Naive thymus-derived CD4-positive, alpha-beta T cell (primary cell): ENCODE measurements at places on chromosomes 6 and 20. TPM values are rescaled to one million over a fixed set of nuclear protein-coding genes. Genes with fewer than 3 reads are reported as not detected.

GRCh38 chr20:63772781-63773518 lies 33.4 kb downstream of the SLC2A4RG start:
- DNase-seq, result no peak
- no peaks in the 10 kb centered on the region for H3K36me3 ChIP-seq
- H3K27ac ChIP-seq, result no peak overlapping the region
- H3K4me3 ChIP-seq, result no peak overlapping the region
- H3K4me1 ChIP-seq, result no peaks in the 10 kb centered on the region
- no peaks in the 10 kb centered on the region for H3K27me3 ChIP-seq

DNA sequence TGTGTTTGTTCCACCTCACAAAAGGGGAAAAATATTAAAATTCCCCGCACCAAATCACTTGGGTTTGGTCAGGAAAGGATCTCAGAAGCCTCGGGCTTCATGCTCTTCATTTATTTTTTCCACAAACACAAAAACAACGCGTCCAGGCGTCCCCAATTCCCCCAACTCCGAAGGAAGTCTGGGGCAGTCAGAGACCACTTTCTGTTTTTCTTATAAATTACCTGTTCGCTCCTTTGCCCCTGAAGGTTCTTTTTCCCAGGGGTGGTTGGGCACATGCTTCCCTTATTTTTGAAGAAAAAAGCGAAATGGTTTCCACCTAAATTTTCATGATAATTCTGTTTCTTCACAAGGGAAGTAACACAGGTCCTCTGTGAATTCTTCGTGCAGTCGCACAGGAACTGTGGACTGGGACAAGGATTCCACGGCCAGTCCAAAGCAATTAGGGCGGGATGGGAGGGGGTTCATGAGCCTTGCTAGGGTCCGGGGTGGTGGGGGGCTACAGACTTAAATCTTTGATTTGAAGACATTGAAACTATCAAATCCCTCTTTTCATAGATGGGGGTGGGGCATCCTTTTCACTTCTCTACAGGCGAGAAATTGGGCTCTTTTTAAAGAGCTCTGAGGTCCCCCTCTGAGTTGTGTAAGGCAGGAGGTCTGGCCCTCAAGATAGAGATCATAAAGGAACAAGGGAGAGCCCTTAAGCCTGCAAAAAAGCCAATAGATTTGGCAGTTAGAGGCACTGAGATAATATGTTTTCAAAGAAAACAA lies 30.5 kb upstream of the HFE start:
- H3K36me3 ChIP-seq, result no peaks in the 10 kb centered on the region
- H3K27me3 ChIP-seq, result no peaks in the 10 kb centered on the region

GRCh38 chr6:35190306-35190705 lies 23.4 kb upstream of the SCUBE3 start:
- H3K27me3 ChIP-seq, result no peaks in the 10 kb centered on the region
- no peaks in the 10 kb centered on the region for H3K36me3 ChIP-seq
- no peaks in the 10 kb centered on the region for H3K4me1 ChIP-seq
- H3K27ac ChIP-seq, result no peak overlapping the region
- DNase-seq, result no peak

GRCh38 chr6:3282476-3283236 lies 23.9 kb downstream of the PSMG4 start:
- H3K4me1 ChIP-seq, result no peaks in the 10 kb centered on the region
- no peak overlapping the region for H3K27ac ChIP-seq
- H3K36me3 ChIP-seq, result no peaks in the 10 kb centered on the region
- no peak overlapping the region for H3K4me3 ChIP-seq

GRCh38 chr6:11974089-11974488 lies 38.0 kb upstream of the HIVEP1 start:
- no peak for DNase-seq
- no peak overlapping the region for H3K4me3 ChIP-seq
- no peak overlapping the region for H3K27ac ChIP-seq
- no peaks in the 10 kb centered on the region for H3K27me3 ChIP-seq
- H3K4me1 ChIP-seq, result no peaks in the 10 kb centered on the region

DNA sequence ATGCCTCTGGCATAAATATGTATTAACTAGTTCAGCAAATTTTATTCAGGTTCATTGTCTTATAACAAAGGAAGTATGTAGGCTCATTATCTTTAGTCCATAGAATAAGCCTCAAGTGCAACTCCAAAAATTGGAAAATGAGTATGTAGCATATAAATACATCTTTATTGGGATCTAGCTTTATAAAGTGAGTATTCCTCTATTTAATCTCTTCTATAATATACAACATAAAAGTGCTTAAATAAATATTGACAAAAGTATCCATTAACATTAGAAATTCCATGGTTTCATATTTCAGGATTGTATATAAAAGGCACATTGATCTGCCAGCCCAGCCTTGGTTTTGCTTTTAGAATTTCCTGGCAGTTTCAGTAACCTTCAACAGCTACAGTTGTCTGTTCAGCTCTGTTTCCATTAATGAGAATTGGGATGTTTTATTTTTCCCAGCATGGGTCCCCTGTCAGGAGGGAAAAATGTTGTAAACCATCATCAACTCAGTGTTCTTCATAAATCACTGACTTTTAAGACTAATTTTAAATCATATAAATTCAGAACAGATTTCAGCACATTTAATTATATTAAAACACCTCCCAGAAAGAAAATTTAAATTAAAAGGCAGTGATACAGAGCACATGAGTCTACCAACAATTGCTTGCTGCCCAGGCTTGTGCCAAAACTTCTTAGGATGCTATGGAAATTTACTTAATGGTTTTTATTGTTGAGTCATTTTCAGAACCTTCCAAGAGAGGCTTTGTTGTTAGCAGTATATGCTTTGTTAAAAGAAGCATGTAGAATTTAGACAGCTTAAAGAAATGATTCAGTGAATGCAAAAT lies 119.7 kb downstream of the ADGRG6 start:
- DNase-seq, result no peak
- H3K36me3 ChIP-seq, result no peaks in the 10 kb centered on the region
- no peak overlapping the region for H3K27ac ChIP-seq
- no peaks in the 10 kb centered on the region for H3K4me1 ChIP-seq
- H3K27me3 ChIP-seq, result no peaks in the 10 kb centered on the region

DNA sequence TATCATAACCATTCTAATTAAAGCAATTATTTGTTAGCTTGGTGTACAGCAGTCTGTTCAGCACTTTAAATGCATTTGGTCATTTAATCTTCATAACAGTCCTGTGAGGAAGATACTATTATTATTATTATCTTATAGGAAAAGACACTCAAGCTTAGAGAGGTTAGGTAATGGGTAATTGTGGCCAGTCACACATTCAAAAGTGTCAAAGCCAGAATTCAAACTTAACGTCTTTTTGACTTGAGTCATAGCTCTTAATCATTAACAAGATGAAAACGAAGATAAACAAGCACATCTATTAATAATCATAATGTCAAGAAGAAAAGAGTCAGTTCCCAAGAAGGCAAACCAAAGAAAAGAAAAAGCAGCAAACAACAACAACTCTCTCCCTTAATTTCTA lies 251.0 kb downstream of the SYNE1 start:
- no peak overlapping the region for H3K27ac ChIP-seq
- H3K36me3 ChIP-seq, result no peaks in the 10 kb centered on the region
- H3K4me1 ChIP-seq, result no peaks in the 10 kb centered on the region

DNA sequence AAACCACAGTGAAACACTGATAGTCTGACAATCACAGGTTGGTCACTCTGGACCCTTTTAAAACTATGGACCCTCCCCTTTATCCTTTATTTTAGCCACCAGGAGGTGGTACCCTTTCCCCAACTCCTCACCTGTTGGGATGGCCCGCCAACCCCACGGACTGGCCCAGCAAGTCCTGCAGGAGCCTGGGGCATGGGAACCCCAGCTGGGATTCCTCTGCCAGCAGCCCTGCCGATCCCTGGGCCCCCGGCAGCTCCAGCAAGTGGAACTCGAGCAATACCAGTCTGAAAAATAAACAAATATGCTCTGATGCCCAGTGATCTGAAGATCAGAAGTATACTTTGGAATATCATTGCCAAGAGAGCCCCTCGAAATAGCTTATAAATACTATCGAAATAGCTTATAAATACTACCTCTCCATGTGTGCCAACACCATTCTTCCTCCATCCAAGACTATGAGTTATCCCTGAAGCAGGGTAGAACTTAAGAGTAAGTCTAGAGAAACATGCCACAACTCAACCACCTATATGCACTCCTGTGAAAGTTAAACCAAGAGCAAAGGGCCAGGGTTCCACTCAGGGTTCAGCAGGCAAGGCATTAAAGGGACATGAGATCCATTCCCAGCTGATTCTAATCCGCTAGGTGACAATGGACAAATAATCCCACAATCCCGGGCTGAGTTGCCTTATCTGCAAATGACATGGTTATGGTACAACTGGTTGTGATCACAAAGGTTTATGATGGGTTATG lies 6.8 kb downstream of the SNRPB start:
- peaks cover 35% of the 10 kb centered on the region for H3K36me3 ChIP-seq
- H3K27ac ChIP-seq, result no peak overlapping the region
- no peak overlapping the region for H3K4me3 ChIP-seq

The SLC22A7 gene
- total RNA-seq, result not detected

GRCh38 chr6:51386347-51386836 lies 567.7 kb downstream of the TFAP2B start:
- no peak overlapping the region for H3K27ac ChIP-seq
- H3K4me1 ChIP-seq, result no peaks in the 10 kb centered on the region
- no peak for DNase-seq
- H3K27me3 ChIP-seq, result no peaks in the 10 kb centered on the region
- no peaks in the 10 kb centered on the region for H3K36me3 ChIP-seq

DNA sequence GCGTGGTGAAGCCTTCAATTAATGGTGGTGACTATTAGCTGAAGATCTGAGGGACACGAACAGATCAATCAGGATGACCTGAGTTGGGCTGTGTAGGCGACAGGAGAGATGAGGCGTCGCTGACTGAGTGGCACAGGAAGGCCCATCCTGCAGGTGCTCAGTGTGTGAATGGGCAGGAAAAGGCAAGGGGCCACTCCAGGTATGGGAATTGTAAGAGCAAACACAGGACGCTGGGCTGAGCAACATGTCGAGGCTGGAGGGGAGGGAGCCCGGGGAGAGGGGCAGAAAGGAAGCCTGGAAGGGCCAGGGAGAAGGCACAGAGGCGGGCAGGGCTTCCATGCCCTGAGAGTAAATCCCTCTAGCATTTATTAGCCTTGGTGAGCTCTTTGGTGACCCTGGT lies 151.0 kb downstream of the VEGFA start:
- H3K36me3 ChIP-seq, result no peaks in the 10 kb centered on the region
- DNase-seq, result no peak
- no peak overlapping the region for H3K4me3 ChIP-seq
- H3K4me1 ChIP-seq, result peaks cover 23% of the 10 kb centered on the region

The PDE10A gene
- not detected for total RNA-seq

The DNAAF9 gene
- 8.8 TPM for total RNA-seq

The ZBTB46 gene
- total RNA-seq, result 0.08 TPM

DNA sequence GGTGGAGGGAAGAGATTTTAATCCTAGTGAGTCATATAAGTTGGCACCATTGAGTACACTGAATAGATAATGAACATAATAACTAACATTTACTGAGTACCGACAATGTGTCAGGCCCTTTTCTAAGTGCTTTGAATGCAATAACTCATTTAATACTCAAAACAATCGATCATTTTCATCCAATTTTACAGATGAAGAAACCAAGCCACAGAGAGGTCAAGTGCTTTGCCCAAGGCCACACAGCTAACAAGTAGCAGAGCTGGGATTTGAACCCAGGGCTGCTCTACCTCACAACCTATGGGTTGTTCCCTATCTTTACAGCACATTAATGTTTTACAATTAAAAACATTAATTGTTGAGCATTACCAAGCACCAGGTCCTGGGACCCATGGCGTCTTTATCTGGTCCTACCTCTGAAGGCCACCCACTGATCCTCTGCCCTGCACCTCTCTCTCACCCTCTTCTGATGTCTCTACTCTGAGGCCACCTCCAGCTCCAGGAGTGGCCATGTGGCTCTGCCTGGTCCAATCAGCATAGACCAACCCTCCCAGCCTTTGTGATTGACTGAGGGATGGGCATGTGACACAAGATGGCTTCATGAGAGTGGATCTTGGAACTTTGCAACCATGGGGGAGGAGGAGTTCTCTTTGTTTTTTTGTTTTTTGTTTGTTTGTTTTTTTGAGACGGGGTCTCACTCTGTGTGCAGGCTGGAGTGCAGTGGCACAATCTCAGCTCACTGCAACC lies 83.9 kb downstream of the KCNB1 start:
- no peaks in the 10 kb centered on the region for H3K36me3 ChIP-seq
- no peak overlapping the region for H3K27ac ChIP-seq
- DNase-seq, result no peak
- H3K4me3 ChIP-seq, result no peak overlapping the region

The FNDC1 gene
- not detected for total RNA-seq

DNA sequence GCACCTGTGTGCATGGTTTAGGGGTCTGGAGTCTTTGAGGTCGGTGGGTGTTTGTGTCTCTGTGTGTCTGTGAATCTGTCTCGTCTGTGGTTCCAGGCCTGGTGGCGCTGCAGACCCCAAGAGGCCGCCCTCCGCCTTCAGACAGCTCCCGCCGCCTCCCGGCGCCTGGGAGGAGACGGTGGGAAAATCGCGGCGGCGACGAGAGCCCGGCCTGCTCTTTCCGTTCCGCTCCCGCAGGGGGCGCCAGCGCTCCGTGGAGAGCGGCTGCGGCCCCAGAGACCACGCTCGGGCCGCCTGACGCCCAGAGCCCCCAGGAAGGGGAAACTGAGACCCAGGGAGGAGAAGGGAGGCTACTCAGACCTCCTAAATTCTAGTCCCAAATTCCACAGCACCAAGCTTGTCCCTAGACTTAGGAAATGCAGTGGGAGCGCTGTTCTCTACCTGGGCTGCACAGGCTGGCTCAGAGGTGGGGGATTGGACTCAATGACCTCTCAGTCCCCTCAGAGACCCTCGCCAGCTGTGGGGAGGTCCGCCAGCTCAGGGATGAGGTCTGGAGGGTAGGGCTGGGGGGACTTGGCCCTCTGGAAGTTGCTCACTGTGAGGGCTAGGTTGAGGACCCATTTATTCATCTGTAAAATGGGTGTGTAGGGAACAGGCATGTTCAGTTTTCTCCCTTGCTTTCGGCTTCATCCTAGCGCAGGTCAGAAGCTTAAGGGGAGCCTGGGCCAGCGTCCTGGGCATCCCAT lies 36.9 kb upstream of the BLCAP start:
- no peak for DNase-seq
- no peaks in the 10 kb centered on the region for H3K36me3 ChIP-seq
- H3K27me3 ChIP-seq, result no peaks in the 10 kb centered on the region
- H3K27ac ChIP-seq, result no peak overlapping the region
- no peaks in the 10 kb centered on the region for H3K4me1 ChIP-seq

- peaks cover 7% of the 10 kb centered on the region for H3K36me3 ChIP-seq
- no peak for DNase-seq
- no peak overlapping the region for H3K27ac ChIP-seq
- no peaks in the 10 kb centered on the region for H3K27me3 ChIP-seq
Measured at GRCh38 chr20:38523697-38524096, 51.1 kb downstream of the RALGAPB start.

The TP53TG5 gene
- 0.48 TPM for total RNA-seq

DNA sequence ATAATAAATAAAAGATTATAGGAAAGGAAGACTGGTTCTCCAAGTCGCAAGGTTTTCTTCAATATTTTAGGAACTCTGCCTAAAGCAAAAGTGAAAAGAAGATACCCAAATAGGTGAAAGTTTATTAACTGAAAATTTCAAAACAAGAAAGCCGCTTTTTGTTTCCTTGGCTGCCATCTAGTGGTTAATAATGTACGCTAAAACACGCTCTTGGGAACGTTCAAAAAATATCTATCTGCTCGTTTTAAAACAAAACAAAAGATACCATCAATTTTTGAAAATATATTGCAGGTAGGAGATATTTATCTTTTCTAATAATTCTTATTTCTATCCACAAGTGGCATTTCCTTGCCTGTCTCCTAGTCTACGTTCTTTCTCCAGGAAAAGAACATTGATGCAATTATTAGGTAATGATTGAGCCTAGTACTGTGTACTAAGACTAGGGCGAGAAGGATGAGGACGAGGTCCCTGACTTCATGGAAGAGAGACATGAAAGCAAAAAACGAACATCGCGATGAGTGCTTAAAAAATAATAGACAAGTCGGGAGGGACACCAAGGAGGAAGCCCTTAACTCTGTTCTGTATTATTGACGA lies 97.2 kb downstream of the SPTLC3 start:
- H3K27ac ChIP-seq, result no peak overlapping the region
- no peaks in the 10 kb centered on the region for H3K27me3 ChIP-seq
- H3K4me1 ChIP-seq, result no peaks in the 10 kb centered on the region
- H3K4me3 ChIP-seq, result no peak overlapping the region
